ENCODE measurements at places on chromosomes 4 and X.
A peak's percentile ranks its signal among the peaks of the same experiment; 100 is the strongest.

- peak; percentile 52 for DNase-seq
Observed at GRCh38 chrX:136711147-136711546, 63.2 kb downstream of the CD40LG start.

DNA sequence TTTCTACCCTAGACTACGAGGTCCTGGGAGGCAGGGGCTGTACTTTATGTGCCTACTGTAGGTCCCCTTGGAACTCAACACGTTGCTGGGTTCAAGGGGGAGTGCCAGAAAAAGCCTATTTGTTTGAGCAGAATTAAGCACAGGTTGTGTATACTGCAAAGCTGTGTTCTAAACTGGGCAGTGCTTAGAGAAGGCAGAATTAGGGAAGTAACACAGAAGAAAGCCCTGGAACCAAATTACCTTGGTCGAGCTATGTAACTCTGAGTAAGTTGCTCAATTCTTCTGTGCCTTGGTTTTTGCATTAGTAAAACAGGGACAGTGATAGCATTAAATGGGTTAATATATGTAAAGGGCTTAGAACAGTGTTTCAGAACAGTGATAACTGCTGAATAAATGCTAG lies 245.0 kb upstream of the SFRP2 start:
- no peak for DNase-seq

- DNase-seq = no peak
Observed at GRCh38 chrX:153651540-153652079, 4.6 kb downstream of the DUSP9 start.

DNA sequence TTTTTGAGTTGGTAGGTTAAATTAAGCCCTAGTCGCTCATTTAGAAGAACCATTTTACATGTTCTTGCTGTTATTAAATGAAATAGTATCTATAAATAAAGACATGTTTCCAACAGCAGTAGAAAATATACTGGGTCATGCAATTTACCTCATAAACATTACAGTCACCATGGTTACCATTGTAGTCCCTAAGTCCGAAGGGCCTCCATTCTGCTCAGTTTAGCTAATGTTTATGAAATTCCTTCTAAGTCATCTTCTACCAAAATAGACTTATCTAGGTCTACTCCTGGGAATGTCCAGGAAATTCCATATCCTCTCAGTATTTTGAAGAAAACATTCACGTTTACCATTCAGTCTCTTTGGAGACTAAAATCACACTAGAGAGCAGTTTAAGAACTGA lies 292.5 kb upstream of the DCAF8L1 start:
- DNase-seq = no peak
